ENCODE measurements at places on chromosomes 16 and 17.

- DNase-seq, result no peak
These were observed 4.9 kb downstream of the P3H4 start for GRCh38 chr17:41806685-41807445.

DNA sequence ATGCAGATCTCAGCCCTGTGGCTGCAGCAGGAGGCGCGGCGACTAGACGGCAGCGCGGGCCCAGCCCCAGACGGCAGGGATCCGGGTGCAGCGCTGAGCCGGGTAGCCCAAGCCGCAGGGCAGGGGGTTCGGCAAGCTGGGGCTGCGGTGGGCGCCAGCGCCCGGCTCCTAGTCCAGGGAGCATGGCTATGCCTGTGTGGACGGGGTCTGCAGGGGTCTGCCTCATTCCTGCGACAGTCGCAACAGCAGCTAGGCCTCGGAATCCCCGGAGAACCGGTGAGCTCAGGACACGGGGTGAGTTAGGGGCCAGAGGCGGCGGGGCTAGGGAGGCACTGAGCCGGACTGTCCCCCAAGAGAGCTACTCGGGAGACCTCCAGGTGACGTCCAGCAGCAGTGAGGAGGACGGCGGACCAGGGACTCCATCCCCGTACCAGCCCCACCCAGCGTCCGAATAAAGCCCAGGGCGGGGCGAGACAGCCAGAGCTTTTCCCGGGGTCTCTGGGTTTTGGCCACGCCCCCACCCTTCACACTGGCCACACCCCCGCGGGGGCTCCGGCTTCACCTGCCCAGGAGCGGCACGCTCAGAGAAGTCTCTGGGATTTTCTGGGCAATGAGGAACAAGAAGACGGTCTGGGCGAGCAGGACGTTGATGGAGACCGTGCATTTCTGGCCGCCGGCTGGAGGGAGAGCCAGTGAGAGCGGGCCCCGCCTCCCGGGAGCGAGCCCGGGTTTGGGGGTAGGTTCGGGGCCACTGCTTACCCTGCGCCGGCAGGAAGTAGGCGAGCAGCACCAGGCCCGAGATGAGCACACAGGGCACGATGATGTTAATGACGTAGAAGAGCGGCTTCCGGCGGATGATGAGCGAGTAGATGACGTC is 1.1 kb downstream of the C17orf107 start:
- DNase-seq, result no peak

GRCh38 chr16:4803898-4804762 is 1.7 kb upstream of the ROGDI start:
- DNase-seq, result no peak

DNA sequence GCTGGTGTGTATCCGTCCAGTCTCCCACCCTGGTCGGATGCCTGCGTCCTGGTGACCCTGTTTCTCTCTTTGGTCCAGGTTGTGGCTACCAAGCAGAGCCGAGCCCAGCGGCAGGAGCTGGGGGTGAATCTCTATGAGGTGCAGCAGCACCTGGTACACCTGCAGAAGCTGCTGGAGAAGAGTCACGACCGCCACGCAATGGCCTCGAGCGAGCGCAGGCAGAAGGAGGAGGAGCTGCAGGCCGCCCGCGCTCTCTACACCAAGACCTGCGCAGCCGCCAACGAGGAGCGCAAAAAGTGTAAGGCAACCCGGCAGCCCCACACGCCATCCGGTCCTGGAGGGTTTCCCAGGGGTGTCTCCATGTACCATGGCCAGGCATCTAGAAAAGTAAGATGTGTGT is 13.5 kb downstream of the CCDC40 start:
- no peak for DNase-seq

DNA sequence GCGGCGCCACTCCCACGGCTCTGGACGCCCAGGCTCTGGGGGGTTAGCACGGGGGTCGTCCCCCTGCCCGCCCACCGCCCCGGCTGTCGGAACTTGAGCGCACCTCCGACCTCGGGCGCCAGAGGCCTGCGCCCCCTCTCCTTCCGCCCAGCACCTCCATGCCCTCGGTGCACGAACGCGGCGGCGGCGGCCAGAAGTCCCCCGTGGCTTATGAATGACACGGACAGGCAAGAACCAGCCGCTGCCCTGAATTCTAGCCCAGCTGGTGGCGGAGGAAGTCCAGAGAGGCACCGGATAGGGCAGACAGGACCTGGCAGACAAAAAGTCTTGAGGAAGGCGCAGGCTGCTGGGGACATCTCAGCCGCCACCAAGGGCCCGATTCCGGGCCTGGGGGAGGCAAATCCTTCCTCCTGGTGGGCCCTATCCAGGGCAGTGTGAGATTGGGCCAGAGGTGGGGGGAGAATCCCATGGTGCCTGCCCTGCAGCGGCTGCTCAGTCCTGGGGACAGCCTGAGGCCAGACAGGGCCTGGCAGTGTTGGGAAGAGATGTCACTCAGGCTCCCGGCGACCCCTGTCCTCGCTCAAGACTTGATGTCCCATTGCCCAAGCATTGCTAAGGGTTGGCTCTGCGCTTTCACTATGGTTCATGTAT is 897 bp upstream of the CYGB start:
- no peak for DNase-seq

GRCh38 chr16:28569021-28569420 is 15.3 kb downstream of the SGF29 start:
- no peak for DNase-seq

DNA sequence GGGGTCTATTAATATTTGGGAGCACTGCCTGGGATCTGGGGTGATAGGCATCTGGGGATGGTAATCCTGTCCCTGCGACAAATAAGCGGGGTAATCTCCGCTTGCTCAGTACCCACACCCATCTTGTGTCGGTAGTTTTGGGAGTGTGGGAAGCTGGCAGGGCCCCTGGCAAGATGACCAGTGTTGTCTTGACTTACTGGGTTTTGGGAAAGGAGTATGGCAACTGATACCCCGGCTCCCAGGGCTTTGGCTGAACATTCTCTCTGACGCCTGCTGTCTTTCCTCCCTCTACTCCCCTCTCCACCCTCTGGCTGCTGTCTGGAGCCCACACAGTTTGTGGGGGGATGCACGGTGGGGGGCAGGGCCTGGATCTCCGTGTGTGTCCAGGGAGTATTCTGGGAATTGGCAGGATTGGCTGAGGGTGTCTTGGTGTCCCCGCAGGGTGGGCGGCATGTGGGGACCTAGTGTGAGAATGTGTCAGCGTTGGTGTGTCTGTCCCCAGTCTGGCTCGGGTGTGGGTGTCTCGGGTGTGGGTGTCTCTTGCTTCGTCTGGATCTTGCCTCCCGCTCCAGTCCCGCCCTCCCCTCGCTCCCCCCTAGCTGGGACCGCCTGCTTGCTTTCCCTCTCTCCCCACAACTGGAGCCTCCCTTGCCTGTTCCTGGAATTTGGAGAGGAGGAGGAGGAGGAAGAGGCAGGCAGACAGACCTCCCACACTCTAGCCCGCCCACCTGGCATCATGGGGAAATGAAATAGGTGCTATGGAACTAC is 12.0 kb downstream of the RARA start:
- DNase-seq, result no peak

- DNase-seq, result no peak
These were observed 105.1 kb downstream of the CHD9 start for GRCh38 chr16:53159781-53160436.

- no peak for DNase-seq
These were observed 222.3 kb downstream of the KATNIP start for GRCh38 chr16:27772093-27772825.

- no peak for DNase-seq
These were observed 23.8 kb upstream of the DBNDD1 start for GRCh38 chr16:90042946-90043514.

- no peak for DNase-seq
These were observed 782 bp downstream of the POLR2A start for GRCh38 chr17:7484919-7485377.

GRCh38 chr17:70091696-70092095 is 16.7 kb downstream of the KCNJ16 start:
- no peak for DNase-seq

- no peak for DNase-seq
These were observed 5.5 kb downstream of the MYO19 start for GRCh38 chr17:36529121-36529520.

DNA sequence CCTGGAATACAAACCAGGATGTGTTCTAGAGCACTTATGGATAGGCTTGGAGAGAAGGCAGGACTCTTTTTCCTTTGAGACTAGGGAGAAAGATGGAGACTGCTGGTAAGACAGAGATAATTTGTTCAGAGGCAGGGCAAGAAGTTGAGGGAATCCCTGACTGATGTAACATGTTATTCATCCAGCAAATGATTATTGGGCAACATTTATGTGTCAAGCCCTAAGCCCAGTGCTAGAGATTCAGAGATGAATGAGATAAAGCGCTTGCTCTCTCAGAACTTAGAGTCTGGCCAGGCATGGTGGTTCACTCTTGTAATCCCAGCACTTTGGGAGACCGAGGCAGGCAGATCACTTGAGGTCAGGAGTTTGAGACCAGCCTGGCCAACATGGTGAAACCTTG is 47.8 kb upstream of the NUFIP2 start:
- DNase-seq, result no peak

GRCh38 chr17:68870161-68870826 is 84.9 kb downstream of the ABCA8 start:
- no peak for DNase-seq

- DNase-seq, result no peak
These were observed 14.8 kb downstream of the HDAC5 start for GRCh38 chr17:44108440-44109311.

DNA sequence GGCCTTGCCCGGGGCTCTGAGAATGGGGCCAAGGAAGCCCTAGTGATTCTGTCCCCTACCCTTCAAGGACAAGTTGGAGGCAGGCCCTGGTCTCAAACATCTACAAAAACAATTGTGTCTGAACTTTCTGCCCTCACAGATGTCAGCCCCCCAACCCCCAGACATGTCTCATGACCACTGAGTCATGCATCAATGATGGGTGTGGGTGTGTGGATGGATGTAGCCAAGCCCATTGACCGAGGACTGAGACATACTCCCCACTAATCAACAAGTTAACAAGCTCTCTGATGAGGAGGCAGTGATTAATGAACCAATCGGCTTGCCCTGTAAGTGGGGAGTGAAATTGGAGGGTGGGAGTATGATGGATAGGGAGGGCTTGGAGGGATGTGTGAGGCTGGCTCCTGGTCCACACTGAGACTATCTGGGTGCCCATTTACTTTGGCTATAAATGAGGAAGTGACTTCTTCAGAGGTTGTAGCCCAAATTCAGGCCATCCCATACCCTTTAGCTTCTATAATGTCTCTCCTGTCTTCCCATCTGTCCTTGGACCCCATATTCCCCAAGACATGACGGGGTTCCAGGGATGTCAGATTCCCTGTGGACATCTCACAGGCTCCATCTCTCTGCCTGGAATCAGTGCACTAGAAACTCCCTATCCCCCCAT is 97.1 kb upstream of the TMEM97 start:
- no peak for DNase-seq

DNA sequence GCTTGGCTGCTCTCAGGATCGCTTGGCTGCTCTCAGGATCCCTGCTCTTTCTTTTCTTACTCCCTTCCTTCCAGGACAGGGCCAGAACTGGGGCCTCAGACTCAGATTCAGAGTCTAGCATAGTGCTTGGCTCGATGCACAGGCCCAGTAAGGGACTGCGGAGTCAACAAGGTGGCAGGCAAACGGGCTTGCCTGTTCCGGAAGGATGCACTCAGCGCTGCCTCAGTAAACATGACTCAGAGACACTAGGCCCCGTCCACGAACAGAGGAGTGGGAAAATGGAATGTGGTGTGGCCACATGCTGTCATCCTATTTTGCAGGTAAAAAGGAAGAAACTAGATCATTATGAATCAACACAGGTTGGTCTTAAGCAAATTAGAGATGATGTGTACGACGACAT is 9.8 kb downstream of the SPHK1 start:
- DNase-seq, result no peak

- no peak for DNase-seq
These were observed 17.5 kb downstream of the FLOT2 start for GRCh38 chr17:28879886-28880571.

DNA sequence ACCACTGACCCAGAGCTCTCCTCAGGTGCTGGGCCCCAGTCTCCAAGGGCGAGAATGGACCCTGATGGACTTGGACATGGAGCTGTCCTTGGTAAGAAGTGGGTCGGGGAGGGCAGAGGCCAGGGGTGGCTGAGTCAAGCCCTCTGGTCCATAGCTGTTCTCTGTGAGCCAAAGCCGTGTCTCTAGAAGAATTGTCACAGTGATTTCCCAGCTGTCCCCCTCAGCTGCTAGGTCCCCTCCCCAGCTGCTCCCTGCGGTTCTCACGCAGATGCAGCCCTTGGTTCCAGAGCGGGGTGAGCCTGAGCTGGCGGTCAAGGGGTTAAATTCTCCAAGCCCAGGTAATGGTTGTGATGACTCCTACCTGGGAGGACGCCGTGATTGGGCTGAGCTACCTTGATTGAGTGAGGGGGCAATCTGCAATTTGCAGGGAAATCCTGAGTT is 1.3 kb upstream of the NOL3 start:
- DNase-seq, result no peak

DNA sequence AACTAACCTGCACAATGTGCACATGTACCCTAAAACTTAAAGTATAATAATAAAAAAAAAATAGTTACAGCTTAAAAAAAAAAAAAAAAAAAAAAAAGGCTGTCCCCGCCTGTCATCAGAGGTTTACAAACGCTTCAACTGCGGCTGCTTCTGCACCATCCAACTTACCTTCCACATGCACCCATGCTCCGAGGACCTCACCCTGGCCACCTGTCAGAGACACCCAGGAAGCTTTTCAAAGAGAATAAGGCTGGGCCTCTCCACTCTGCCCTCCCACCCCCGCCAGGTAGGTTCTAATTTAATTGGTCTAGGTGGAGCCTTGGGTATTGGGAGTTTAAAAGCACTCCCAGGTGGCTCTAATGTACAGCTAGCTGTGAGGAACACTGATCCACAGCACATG is 64.9 kb downstream of the COPRS start:
- DNase-seq, result no peak

- no peak for DNase-seq
These were observed 3.1 kb upstream of the CDRT4 start for GRCh38 chr17:15470536-15470935.

DNA sequence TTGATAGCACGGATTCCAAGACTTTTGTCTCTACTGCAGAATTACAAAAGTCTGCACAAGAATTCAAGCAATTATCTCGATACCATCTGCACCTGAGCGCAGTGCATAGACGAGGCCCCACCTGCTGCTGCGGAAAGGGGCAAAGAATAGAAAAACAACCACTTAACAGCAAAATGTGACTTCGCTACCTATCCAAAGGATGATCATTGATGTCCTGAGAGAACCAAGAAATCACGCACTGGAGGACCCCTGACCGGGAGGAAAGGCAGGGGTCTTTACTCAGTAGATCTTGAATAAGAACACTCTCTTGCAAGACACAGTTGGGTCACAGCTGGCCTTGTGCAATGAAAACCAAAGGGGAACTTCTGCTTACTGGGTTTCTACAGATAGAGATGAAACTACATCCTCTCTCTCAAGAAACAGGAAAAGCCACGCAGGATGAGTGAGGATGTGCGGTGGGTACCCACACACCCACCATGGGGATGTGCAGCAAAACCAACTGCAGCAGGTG is 147.4 kb upstream of the RPH3AL start:
- DNase-seq, result no peak

GRCh38 chr17:14827396-14827919 is 437.7 kb downstream of the PMP22 start:
- no peak for DNase-seq

- DNase-seq, result no peak
These were observed 7.4 kb upstream of the B9D1 start for GRCh38 chr17:19369846-19370492.

All from stimulated activated CD8-positive, alpha-beta memory T cell treated with anti-CD3 and anti-CD28 coated beads, Interleukin-7, amount 100 ng/mL, for 1 hour (primary cell).